Stimulated activated CD8-positive, alpha-beta memory T cell treated with anti-CD3 and anti-CD28 coated beads, Interleukin-2, amount 100 ng/mL, for 48 hours (primary cell): ENCODE measurements at places on chromosomes 6 and 20.
A peak's percentile ranks its signal among the peaks of the same experiment; 100 is the strongest.

GRCh38 chr6:167141667-167142432 is 15.9 kb downstream of the GPR31 start:
- peak; percentile 39 for DNase-seq

- no peak for DNase-seq
These were observed 133.4 kb downstream of the MYB start for GRCh38 chr6:135314543-135314942.

DNA sequence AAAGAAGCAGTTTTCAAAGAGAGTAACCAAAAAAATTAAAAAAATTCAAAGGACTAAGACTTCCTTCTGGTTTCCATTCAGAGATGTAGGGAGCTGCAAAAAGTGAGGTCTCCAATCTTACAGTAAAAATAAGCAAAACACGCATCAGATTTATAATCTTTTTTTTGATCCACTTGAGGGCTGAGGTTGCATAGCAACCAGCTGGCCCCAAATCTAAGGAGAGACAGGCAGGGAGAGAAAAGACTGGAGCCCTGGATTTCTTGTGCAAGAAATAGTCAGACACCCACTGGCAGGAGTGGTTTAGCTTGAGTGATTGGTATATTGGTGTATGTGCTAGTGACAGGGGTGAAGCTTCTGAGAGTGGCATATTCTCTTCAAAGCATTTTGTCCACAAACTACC is 135.9 kb upstream of the FUT9 start:
- no peak for DNase-seq

DNA sequence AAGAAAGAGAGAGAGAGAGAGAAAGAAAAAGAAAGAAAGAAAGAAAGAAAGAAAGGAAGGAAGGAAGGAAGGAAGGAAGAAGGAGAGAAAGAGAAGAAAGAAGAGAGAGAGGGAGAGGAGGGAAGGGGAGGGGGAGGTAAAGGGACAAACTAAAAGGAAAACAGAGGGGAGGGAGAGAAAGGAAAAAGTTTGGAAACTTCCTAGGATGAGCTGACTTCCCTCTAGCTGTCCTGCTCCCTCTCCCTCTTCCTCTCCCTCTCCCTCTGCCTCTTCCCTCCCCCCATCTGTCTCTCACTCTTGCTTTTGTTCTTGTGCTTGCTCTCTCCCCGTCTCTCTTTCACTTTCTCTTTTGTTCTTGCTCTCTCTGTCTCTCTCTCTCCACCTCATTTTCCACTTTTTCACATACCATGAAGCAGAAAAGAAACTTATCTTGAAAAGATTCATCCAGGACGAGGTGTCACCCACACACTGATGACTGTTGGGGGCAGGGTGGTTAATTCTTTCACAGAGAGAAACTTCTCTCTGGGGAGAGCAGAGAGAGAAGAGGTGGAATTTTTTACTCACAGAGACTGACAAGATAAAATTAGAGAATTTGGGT is 56.4 kb upstream of the DUSP22 start:
- DNase-seq: peak; percentile 51
